Sciatic nerve (tissue), 2 donors: ENCODE measurements at places on chromosomes 2 and 18. TPM values are rescaled to one million over a fixed set of nuclear protein-coding genes. Genes with fewer than 3 reads are reported as not detected.

Gene TBR1
- not detected for total RNA-seq

Gene MRPL30
- 22.6 TPM for total RNA-seq

Gene ITGAV
- 106 TPM for total RNA-seq

Gene ACVR1C
- total RNA-seq = 2.8 TPM

Gene IWS1
- 44.4 TPM for total RNA-seq
